ENCODE measurements at places on chromosomes 1 and 21.

GRCh38 chr1:226233806-226234205 is 10.3 kb downstream of the MIXL1 start:
- DNase-seq, result no peak

DNA sequence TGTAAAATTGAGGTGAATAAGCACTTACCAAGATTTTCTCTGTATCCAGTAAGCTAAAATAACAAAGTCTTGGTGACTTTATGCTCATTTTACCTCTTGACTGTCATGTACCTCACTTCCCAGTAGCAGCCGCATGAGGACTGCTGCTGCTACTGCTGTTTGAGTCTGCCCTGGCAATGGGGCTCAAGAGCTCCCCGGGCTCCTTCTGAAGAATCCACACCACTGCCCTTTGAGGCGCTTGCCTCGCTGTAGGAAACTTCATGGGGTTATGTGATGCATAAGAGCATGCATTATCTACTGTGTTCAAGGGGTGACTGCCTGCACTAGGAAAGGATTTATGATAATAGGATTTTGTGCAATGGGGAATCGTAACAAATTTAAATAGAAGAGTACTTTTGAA is 113.5 kb downstream of the NTNG1 start:
- no peak for DNase-seq

- no peak for DNase-seq
These were observed 36.9 kb upstream of the HIVEP3 start for GRCh38 chr1:41955461-41956159.

DNA sequence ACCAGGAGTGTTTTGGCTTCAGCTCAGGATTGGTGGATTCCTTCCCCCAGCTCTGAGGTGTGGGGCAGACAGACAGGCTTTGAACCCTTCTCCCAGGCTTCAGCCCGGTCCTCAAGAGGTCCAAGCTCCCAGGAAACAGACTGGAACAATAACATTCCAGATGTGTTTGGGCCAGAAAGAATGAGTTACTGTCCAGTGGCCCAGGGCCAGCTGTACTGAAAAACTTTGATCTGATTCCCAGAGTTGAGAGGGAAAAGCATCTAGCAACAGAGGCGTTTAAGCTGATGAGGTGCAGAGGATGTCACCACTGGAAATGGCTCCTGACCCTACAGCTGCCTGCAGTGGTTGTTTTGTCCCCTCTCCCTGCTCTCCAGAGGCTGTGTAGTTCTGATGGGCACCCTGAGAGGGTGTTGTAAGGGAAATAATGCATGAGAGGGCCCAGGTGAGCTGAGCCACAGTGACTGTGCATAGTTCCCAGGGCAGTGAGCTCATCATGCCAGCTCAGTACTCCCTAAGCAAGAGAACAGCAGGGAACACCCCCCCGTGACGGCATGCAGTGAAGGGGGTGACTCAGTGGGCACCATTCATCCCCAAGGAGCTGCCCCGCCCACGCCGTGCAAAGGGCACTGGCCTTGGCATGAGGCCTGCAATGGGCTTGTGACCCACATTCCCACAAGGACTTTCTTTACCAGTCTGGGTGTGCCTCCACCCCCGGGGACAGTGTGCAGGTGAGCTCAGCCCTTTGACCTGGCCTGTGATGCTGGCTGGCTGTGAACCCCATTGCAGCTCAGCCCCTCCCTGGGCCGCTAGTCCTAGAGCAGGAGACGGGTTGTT is 13.8 kb upstream of the SFN start:
- no peak for DNase-seq

- DNase-seq, result no peak
These were observed 57.5 kb downstream of the ERG start for GRCh38 chr21:38440746-38441145.

- DNase-seq, result no peak
These were observed 18.9 kb upstream of the ZFP69B start for GRCh38 chr1:40431385-40431784.
